Vagina (tissue), 2 donors: ENCODE measurements at places on chromosomes 1 and 21.

DNA sequence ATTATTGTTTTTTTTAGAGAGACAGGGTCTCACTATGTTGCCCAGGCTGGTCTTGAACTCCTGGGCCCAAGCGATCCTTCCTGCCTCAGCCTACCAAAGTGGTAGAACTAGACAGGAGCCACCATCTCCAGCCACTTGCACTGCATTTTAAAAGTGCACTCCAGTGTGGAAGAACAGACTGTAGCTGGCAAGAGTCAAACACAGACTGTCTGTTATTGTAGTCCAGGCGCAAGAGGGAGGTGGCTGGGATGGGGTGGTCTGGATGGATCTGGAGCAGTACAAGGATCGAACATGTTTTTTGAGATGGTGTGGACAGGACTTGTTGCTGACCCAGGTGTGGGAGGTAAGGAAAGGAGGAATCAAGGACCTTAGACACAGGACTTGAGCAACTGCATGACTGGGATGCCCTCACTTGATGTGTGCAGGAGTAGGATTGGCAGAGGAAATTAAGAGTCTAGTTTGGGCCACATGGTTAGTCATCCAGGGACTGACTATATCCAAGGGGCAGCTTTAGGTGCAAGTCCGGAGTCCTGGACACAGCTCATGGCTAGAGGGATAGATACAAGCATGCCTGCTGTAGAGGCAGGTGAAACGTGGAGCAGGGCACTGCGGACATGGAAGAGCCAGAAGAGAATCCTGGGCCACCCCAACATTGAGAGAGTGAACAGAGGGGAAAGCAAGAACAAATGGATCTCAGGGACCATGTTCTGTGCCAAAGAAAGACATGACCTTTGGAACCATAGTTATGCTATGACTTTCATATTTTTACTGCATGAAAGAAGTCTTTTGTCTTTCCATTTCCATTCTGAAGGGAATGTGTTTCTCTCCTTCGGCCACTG is 42.0 kb downstream of the ELK4 start:
- no peak for DNase-seq

DNA sequence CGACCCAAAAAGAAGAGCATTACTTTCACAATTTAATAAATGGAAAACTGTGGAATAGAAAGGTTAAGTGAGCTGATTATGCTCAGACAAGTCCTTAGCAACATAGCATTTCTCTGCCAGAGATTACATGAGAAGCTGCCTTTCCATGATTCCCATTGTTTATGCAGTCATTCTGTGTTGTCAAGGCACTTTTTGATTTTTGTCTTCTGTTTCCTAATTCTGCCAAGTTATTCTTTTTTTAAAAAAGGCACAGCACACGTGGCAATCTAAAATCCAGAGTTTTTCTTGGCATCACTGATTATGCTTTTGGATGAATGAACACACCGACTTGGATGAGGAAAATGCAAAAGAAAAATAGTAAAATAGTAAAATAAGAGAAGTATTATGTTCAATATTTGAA is 185.0 kb downstream of the RGS7 start:
- DNase-seq: no peak

GRCh38 chr1:65146908-65147423 is 1.0 kb upstream of the AK4 start:
- no peak for DNase-seq

DNA sequence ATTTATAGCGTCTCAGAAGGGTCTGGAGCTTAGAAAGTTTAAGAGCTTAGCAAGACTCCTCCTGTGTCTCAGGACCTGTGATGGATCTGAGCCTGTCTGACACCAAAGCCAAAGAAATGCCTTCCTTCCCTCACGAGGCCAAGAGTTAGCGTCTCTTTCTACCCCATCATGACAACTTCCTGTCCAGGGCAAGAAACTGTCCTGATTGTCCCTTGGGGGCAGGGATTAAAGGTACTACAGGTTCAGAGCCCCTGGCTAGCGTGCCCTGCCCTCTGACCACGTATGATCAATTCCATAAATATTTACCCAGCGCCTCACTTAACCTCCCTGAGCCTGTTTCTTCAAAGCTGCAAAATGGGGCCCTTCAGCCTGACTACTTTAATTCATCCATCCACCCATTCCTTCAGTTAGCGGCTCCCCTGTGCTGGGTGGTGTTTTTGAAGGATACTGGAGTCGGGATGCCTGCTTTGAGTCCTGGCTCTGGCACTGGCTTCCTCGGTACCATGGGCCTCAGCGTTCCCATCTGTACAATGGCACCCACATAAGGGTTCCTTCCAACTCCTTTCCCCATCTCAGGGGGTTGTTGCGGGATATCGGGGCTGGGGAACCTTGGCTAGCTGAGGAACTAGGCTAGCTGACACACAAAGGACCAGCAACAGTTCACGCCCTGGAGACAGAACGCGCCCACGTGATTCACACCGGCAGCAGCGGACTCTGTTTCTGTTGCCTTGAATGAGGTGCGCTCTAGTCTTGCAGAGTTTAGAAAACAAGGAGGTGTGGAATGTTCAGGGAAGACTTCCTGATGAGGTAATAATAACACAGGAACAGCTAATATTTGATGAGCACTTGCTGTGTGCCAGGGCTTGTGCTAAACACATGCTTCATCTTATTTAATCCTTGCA is 23.0 kb upstream of the EPHA2 start:
- no peak for DNase-seq

- DNase-seq: no peak
These were observed 1.8 kb downstream of the HHIPL2 start for GRCh38 chr1:222546091-222546490.

DNA sequence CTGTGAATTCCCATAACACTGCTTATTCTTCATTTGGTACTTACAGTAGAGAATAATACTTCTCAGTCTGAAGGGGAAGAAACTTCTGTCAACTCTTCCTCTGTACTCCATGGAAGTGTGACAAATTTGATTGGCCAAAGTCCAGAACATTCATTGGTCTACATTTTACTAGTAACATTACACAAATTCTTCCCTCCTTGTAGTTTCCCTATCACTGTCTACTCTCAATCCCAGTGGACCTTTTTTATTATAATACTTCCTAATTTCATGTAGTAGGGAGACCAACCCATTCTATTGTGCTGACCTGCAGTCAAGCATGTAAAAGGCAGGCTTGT is 74.7 kb downstream of the ALG6 start:
- DNase-seq: no peak

DNA sequence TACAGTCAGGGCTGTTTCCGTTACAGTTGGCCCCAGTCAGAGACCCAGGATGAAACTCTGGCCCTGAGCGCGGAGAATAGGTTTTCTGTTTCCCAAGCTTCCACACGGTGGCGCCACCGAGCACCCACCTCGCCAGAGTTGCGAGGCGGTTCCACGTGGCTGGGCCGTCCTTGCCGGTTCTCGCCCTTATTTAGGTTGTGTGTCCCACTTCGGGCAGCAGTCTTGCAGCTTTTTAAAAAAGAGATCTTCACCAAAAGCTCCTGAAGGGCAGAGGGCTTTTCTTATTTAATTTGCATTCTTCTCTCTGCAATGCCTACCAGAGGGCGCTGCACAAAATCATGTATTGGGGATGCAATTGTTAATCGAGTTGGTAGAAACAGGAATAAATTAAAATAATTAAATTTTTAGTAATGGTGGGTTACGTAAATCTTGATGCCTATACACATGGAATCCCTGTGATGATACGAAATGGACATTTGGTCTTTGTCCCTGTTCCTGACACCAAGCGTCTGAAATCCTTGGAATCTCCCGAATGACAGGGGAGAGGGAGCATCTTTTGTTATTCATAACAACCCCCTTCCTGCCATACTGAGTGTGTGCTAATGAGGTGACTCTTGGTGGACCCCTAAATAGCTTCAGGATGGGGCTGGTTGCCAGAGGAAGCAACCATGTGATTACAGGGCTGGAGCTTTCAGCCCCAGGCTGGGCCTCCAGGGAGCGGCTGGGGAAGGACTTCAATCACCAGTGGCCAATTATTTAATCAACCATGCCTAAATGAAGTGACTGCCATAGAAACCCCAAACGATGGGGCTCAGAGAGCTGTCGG is 5.6 kb upstream of the S100A7 start:
- no peak for DNase-seq

GRCh38 chr1:147334292-147334691 is 91.8 kb downstream of the CHD1L start:
- DNase-seq: no peak

DNA sequence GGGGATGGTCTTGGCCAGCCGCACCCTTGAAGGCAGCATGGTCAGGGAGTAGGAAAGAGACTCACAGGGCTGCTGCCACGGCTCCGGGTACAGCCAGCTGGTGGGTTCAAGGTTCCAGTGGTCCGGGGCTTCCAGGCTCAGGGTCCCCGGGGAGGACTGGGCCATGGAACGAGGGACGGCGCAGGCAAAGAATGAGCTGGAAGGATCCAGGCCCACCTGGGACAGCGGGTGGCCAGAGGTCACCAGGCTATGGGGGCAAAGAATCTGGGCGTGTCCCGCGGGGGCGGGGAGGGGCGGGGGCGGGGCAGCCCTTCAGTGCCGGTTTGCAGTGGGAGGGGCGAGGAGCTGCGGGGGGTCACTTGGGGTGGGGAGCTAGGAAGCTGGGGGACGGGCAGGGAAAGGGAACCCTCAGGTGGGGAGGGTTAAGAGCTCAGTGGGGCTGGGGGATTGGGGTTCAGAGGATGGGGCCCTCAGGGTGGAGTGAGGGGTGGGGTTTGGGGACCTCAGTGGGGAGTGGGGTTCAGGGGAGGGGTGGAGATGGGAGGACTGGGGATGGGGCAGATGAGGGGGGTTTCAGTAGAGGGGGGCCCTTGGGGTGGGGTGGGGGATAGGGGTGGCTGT is at the start of gene DNMT3L:
Gene DNMT3L (minus strand): TSS at position 223 of the 621 bp plus-strand sequence. CDS start 638 bp downstream, outside the sequence.
- DNase-seq: no peak

DNA sequence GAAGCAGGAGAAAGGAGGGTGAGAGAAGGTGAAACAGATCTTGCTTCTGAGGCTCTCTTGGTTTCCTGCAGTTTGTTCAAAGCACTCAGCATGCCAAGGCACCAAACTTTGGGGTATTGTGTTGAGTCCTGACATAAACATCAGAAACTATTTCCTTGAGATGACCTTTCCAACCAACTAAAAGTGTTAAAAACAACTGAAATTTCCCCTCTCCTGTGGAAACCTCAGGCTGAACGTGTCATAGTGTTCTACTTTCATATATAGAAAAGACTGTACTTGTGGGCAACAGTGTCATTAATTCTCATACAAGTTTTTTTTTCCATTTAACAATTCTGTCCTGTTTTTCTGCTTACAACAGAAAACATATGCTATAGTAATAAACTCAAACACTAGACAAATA is 6.3 kb upstream of the LYST start:
- no peak for DNase-seq
